HuH-7.5 (cell line): ENCODE measurements at places on chromosomes 6 and 20.

DNA sequence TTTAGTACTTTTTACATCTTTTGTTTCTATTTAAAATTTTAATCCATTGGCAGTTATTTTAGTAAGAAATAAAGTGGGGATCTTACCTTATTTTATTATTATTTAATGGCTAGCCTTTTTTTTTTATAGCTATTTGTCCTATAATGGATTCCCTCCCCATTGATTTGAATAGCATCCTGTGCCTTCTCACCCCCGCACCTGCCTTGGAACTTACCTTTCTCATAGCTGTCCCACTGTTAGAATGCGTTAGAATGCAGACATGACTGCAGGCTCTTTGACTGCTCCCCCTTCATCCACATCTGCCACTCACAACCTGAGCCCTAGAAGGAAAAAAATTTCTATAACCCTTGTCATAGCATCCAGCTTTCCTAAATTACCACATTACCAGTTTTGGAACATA lies 9.1 kb downstream of the PKIB start:
- no peak for DNase-seq

- DNase-seq = no peak
These were observed 708.3 kb downstream of the HDGFL1 start for GRCh38 chr6:23277521-23278179.

DNA sequence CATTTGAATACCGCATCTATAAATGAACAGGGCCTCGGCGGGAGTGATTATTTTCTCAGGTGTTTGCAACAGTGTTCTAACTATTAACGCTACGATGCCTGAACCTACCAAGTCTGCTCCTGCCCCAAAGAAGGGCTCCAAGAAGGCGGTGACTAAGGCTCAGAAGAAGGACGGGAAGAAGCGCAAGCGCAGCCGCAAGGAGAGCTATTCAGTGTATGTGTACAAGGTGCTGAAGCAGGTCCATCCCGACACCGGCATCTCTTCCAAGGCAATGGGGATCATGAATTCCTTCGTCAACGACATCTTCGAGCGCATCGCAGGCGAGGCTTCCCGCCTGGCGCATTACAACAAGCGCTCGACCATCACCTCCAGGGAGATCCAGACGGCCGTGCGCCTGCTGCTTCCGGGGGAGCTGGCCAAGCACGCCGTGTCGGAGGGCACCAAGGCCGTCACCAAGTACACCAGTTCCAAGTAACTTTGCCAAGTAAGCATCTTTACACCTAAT lies 70.9 kb downstream of the HFE start:
- DNase-seq = no peak

GRCh38 chr6:74044417-74045096 lies 348.6 kb downstream of the CD109 start:
- DNase-seq = peak; percentile 16

GRCh38 chr20:11921321-11921720 lies 3.6 kb downstream of the BTBD3 start:
- DNase-seq = no peak

DNA sequence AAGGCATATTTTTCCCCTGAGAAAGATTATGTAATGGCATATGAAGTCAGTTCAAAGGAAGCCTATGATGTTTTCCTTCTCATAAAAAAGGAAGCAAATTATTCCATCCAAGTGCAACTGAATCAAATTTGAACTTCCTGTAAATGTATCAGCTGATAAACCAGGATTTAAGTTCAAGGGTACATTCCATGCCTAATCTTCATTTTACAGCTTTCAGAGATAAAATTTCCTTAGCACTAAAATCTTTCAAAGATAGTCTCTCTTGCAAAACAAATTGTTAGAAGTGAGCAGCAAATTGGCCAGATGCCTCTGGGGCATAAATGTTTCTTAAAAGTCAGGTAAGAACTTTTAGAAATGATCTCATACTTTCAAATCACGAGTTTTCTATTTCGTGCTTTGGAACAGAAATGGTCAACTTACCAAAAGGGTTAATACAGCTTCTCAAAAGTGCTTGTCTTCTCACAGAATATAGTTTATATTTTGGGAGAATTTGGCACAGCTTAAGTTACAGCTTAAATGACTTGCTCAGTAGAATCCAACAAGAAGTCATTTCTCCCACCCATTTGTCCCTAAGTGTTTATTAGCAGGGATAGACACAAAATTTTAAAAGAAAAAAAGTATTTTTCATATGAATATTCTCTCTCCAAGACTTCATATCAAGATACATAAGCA lies 2.7 kb upstream of the TCF21 start:
- no peak for DNase-seq

DNA sequence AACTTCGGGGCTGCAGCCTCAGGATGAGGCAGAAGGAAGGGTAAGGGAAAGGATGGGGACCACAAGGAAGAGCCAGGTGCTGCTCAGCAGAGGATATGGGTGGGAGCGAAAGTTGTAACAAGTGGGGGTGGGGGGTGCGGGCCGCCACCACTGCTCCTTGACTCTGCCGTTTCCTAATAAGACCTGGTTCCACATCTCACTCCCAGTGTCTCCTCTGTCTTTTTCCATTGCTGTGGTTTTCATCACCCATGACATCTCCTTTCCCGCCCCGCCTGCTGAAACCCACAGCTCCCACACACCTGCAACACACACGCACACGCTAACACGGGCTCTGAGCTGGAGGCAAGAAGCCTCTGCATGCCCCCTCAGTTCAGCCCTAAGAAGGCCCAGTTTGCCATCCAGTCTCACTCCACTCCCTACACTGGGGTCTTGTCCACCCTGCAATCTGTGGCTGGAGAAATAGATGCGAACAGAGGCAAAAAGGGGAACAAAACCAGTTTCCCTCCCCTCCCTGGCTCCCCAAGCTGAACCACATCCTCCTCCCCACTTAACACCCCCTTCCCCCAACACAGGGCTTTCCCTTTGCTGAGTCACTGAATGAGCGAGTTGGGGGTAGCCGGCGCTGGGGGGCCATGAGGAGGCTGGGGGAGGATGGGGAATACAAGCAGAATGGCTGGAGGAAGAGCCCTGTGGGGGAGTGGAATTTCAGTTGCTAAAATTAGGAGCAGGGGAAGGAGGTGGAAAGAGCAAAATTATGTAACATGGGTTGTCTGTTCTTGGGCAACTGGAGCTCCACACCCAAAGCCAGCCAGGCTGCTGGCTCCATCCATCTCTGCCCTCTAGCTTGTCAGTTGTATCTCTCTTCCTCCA lies 11.5 kb downstream of the NFKBIL1 start:
- no peak for DNase-seq

DNA sequence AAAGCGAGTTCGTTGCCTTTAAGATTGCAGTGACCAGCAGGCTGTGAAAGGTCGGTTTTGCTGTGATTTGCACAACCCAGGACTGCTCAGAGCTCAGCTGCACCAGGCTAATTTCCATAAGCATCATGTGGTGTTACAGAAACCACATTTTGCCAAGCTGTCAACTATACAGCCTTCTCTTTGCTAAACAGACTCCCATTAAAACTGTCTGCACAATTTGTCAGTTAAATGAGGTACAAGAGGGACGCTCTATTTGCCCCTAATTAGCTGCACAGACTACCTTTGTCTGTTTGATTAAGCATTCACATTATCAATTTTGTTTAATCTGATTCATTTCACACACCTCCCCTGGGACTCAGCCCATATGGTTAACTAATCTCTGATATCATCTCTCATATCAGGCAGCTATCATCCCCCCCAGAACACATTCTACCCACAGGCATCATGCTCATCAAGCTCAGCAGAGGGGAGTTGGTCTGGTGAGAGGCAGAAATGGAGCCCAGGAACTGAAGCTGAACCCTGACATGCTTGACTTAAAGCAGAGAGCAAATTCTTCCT lies 62.1 kb downstream of the OLIG3 start:
- no peak for DNase-seq

DNA sequence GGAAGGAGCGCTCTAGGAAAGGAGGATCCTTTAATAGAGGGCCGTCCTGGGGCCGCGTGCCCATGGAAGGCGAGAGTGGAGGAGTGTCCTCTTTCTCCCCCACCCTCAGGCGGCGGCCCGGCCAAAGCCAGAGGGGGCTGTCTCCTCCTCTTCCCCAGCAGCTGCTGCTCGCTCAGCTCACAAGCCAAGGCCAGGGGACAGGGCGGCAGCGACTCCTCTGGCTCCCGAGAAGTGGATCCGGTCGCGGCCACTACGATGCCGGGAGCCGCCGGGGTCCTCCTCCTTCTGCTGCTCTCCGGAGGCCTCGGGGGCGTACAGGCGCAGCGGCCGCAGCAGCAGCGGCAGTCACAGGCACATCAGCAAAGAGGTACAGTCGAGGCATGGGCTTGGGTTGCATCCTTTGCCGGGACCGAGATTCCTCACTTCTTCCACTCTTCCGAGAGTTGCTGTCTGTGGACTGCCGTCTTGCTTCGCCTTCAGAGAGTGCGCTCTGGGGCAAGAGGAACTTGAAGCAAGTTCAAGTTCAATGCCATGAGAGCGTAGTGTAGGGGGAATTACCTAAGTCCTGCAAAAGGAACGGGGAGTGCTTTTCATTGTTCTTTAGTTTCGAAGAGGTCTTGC lies at the start of gene LAMA2:
Gene LAMA2 (plus strand): TSS at position 148 of the 621 bp plus-strand sequence. CDS start 108 bp downstream, at position 256.
- no peak for DNase-seq

- no peak for DNase-seq
These were observed 523.1 kb downstream of the HTR1B start for GRCh38 chr6:76940191-76940590.

- DNase-seq = no peak
These were observed 1.7 kb upstream of the CST4 start for GRCh38 chr20:23690581-23690980.

- no peak for DNase-seq
These were observed 3.4 kb downstream of the CST9L start for GRCh38 chr20:23564927-23565326.

DNA sequence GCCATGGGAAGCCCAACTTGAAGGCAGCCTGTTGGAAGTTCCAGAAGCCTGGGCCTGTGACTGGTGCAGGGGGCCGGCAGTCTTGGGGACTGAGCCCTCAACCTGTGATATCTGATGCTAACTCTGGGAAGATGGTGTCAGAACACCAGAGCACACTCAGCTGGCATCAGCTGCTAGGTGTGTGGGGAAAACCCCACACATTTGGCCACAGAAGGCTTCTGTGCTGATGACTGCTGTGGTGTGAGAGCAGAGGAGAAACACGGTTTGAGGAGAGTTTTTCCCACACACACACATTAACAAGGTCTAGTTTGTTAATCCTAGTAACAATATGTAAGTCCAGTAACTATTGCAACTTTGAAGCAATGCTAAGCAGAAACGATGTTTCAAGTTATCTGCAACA lies 78.0 kb downstream of the PSMB1 start:
- no peak for DNase-seq

GRCh38 chr6:28134015-28134414 lies 7.7 kb upstream of the ZKSCAN8 start:
- DNase-seq = no peak

DNA sequence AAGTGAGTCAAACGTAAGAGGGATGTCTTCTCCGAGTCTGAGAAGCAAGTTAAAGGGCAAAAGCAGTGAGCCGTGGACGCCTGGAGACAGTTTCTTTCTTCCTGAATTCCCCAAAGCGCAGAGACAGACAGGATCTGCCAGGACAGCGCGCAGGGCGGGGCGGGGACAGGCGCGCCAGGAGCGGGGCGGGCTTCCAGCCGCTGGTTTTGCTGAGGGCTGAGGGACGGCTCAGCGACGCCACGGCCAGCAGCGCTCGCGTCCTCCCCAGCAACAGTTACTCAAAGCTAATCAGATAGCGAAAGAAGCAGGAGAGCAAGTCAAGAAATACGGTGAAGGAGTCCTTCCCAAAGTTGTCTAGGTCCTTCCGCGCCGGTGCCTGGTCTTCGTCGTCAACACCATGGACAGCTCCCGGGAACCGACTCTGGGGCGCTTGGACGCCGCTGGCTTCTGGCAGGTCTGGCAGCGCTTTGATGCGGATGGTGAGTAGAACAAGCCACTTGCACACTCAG lies at the start of gene SCGN:
Gene SCGN (plus strand): TSS at position 209 of the 509 bp plus-strand sequence. CDS start 189 bp downstream, at position 398.
- no peak for DNase-seq

GRCh38 chr20:57619051-57619831 lies 985 bp downstream of the ZBP1 start:
- DNase-seq = no peak

- no peak for DNase-seq
These were observed 52.7 kb downstream of the RPP21 start for GRCh38 chr6:30397697-30398096.

DNA sequence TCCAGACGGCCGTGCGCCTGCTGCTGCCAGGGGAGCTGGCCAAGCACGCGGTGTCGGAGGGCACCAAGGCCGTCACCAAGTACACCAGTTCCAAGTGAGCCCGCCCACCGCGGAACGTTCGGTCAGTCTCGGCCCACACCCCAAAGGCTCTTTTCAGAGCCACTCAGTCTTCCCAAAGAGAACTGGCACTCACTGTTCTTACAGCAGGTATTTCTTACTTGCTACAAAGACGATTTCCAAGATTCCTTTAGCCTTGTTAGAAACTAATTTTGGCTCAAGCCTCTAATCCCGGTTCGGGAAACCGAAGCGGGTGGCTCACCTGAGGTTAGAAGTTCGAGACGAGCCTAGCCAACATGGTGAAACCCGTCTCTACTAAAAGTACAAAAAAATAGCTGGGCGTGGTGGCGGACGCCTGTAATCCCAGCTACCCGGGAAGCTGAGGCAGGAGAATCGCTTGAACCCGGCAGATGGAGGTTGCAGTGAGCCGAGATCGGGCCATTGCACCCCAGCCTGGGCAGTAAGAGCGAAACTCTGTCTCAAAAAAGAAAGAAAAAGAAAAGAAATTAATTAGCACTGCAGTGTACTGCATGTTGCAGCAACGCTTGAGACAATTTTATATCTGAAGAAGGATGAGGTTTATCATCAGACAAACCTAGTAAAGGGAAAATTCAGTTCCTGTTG lies 73.1 kb downstream of the OR2B2 start:
- no peak for DNase-seq

GRCh38 chr20:51193066-51193772 lies 170.3 kb upstream of the KCNG1 start:
- no peak for DNase-seq

GRCh38 chr6:108463784-108464183 lies 96.9 kb upstream of the FOXO3 start:
- no peak for DNase-seq

DNA sequence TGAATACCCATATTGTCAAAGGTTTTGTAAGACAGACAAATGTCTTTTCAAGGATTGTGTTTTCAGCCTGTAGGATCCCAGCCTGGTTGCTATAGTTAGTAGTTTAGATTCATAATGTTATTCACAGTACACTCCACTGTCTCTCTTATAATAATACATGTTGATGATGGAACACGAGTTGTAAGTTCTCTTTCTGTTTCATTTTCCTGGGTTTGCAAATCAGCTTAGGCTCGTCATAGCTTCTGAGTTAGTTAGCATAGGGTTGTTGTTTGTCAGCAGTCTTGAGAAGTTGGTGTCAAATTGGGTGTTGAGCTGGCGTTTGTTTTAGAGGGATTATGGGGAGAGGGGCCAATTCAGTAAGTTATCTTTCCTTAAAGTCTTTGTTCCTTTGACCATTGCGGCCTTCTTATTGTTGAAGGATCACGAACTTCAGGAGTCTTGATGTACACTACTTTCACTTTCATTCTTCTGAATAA lies 45.8 kb downstream of the QKI start:
- DNase-seq = no peak

GRCh38 chr6:143592335-143592734 lies 80.8 kb upstream of the FUCA2 start:
- DNase-seq = peak; percentile 15
